ENCODE measurements at places on chromosomes 3 and 15.

GRCh38 chr3:9617056-9617455 lies 32.2 kb upstream of the MTMR14 start:
- no peak overlapping the region for H3K27ac ChIP-seq
- H3K4me3 ChIP-seq, result no peak overlapping the region
- no peak for DNase-seq
- no peaks in the 10 kb centered on the region for H3K36me3 ChIP-seq

DNA sequence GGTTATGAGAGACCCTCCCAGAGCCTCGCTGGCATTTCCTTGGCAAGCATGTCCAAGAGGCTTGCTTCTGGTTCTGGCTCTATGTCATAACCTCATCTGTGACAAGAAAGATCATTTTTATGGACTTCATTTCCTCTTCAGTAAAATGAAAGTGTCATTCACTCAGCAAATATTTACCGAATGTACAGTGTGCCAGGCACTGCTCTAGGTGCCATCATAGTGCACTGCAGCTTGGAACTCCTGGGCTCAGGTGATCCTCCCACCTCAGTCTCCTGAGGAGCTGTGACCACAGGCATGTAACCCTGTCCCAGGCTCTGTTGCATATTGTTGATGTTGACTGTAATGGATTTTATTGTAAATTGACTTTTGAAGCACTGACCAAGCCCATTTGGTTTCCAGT lies 18.7 kb upstream of the ITPKA start:
- DNase-seq, result no peak
- H3K4me3 ChIP-seq, result no peak overlapping the region
- H3K27me3 ChIP-seq, result no peaks in the 10 kb centered on the region
- no peak overlapping the region for H3K27ac ChIP-seq
- no peaks in the 10 kb centered on the region for H3K4me1 ChIP-seq

- H3K27ac ChIP-seq, result no peak overlapping the region
- peaks cover 9% of the 10 kb centered on the region for H3K4me1 ChIP-seq
- DNase-seq, result peak; percentile 25
- no peaks in the 10 kb centered on the region for H3K27me3 ChIP-seq
- H3K36me3 ChIP-seq, result no peaks in the 10 kb centered on the region
- H3K4me3 ChIP-seq, result no peak overlapping the region
Observed at GRCh38 chr15:31457631-31458526, 131.2 kb downstream of the KLF13 start.

DNA sequence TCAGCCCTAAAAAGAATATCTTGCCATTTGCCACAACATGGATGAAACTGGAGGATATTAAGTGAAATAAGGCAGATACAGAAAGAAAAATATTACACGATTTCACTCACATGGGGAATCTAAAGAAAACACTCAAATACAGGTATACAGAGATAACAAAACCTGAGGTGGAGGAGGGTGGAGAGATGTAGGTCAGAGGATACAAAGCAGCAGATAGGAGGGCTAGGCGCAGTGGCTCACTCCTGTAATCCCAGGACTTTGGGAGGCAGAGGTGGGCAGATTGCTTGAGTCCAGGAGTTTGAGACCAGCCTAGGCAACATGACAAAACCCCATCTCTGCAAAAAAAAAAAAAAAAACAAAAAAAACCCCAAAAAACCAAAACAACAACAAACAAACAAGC lies 23.2 kb upstream of the SRPRB start:
- H3K4me1 ChIP-seq, result no peaks in the 10 kb centered on the region
- no peaks in the 10 kb centered on the region for H3K36me3 ChIP-seq
- no peaks in the 10 kb centered on the region for H3K27me3 ChIP-seq
- no peak overlapping the region for H3K4me3 ChIP-seq
- H3K27ac ChIP-seq, result no peak overlapping the region

DNA sequence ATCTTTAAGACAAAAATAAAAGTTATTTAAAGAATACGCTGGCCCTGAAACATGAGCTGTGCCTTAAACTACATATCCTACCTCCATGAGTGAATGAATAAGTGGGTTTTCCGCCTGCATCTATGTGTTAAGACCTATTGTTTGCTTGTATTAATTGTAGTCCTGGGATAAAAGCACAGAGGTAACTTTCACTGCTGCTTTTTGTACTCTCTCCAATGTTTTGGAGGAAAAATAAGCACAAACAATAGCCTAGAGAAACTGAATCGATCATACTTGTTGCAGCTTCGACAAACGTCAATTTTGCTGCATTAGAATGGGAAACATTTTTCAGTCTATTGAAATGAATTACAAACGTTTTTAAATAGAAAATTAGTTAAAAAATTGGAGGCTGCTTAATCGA lies 1.3 kb upstream of the CTNNB1 start:
- no peak overlapping the region for H3K27ac ChIP-seq
- peak overlapping the region; percentile 100 for H3K4me3 ChIP-seq
- no peaks in the 10 kb centered on the region for H3K27me3 ChIP-seq
- no peaks in the 10 kb centered on the region for H3K36me3 ChIP-seq
- DNase-seq, result no peak

DNA sequence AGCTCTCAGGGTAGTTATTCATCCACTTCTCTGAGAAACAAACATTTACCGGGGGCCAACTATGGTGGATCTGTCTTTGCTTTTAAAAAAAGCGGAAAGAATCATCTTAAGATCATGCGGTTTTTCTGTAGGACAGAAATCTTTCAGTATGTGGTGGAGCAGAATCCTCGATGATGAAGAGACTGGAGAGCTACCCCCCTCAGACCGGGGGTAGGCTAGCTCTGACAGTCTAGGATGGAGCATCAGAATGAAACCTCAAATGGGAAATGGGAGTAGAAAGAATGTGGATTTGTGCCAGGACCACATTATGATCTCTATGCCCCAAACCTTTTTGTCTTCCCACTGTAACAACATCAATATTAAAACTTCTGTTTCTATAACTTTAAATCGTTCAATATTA lies 30.3 kb downstream of the TPRG1 start:
- no peak overlapping the region for H3K4me3 ChIP-seq
- no peak for DNase-seq
- H3K27me3 ChIP-seq, result no peaks in the 10 kb centered on the region
- H3K36me3 ChIP-seq, result no peaks in the 10 kb centered on the region
- no peak overlapping the region for H3K27ac ChIP-seq

GRCh38 chr15:56524915-56525314 lies 60.0 kb upstream of the MNS1 start:
- no peak overlapping the region for H3K27ac ChIP-seq
- H3K4me1 ChIP-seq, result no peaks in the 10 kb centered on the region
- H3K36me3 ChIP-seq, result no peaks in the 10 kb centered on the region
- H3K27me3 ChIP-seq, result no peaks in the 10 kb centered on the region

DNA sequence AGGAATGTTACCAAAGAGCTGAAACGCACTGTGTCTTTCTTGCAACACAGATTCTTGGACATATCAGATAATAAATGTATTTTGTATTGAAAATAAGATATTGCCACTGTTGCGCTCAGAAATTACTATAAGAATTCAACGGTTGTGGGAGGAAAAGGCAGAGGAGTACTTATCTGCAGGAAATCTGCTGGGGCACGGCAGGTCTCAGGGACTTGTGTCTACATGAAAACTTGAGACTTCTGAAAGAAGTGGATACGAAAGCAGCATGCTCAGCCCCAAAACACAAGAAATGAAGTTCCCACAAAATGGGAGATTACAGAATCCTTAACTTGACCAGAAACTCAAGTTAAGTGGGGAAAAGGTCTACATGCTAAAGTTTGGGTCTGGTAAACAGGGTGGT lies 86.5 kb downstream of the IGSF11 start:
- no peaks in the 10 kb centered on the region for H3K27me3 ChIP-seq
- H3K4me3 ChIP-seq, result no peak overlapping the region
- DNase-seq, result no peak
- H3K27ac ChIP-seq, result no peak overlapping the region
- peaks cover 19% of the 10 kb centered on the region for H3K4me1 ChIP-seq
- no peaks in the 10 kb centered on the region for H3K36me3 ChIP-seq

All from neural progenitor cell (in vitro differentiated cells).